ENCODE measurements at places on chromosomes 6 and 20.

GRCh38 chr20:1895674-1896483 lies 672 bp downstream of the SIRPA start:
- no peaks in the 10 kb centered on the region for H3K36me3 ChIP-seq
- no peaks in the 10 kb centered on the region for H3K27me3 ChIP-seq
- H3K4me1 ChIP-seq: peaks cover 14% of the 10 kb centered on the region
- no peak for DNase-seq
- peak overlapping the region; percentile 62 for H3K27ac ChIP-seq

GRCh38 chr20:47281376-47281775 lies 75.1 kb downstream of the ZMYND8 start:
- no peak for DNase-seq
- H3K27me3 ChIP-seq: no peaks in the 10 kb centered on the region
- peaks cover 11% of the 10 kb centered on the region for H3K4me1 ChIP-seq
- no peak overlapping the region for H3K27ac ChIP-seq

- no peaks in the 10 kb centered on the region for H3K4me1 ChIP-seq
- H3K27ac ChIP-seq: no peak overlapping the region
- peak; percentile 72 for DNase-seq
- H3K36me3 ChIP-seq: no peaks in the 10 kb centered on the region
Measured at GRCh38 chr20:44011251-44011940, 96.7 kb downstream of the TOX2 start.

DNA sequence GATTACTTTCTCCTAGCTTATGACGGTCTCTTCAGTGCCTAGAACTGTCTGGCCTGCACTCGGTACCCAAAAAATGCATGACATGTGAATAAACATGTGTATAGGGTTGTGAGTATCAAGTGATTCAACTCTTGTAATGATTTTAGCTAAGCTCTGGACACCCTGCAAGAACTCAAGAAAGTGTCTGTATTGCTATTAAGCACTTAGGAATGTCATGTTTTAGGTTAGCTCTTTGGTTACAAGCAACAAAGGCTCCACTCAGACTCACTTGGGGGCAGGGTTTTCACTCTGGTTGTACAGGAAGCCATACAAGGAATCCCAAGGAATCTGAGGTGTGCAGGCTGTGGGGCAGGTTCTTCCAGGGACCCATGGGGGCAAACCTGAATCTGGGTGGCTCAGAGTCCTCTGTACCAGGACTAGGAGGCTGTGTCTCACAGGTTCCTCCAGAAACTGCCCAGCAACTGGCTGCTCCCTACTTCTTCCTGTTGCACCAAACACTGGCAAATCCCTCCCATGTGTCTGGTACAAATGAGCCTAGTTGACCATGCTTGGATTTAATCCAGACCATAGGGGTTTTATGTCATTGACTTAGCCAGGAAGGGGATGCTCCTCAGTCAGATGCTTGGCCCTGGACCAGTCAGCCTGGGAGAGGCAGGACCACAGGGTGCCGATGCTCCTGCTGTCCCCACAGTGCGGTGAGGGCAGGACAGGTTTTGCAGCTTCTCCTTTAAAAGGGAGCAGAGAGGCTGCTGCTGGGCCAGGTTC lies 77.9 kb upstream of the CDH4 start:
- DNase-seq: no peak
- H3K4me3 ChIP-seq: no peak overlapping the region
- peaks cover 7% of the 10 kb centered on the region for H3K4me1 ChIP-seq
- no peaks in the 10 kb centered on the region for H3K36me3 ChIP-seq
- no peak overlapping the region for H3K27ac ChIP-seq

- no peaks in the 10 kb centered on the region for H3K27me3 ChIP-seq
- DNase-seq: no peak
- no peaks in the 10 kb centered on the region for H3K36me3 ChIP-seq
- peaks cover 15% of the 10 kb centered on the region for H3K4me1 ChIP-seq
- H3K27ac ChIP-seq: no peak overlapping the region
- H3K4me3 ChIP-seq: no peak overlapping the region
Measured at GRCh38 chr20:43916073-43916880, 1.6 kb downstream of the TOX2 start.

All from RWPE2 (cell line).